GM04503 (cell line): ENCODE measurements at places on chromosomes 5 and 9.

- no peak for DNase-seq
These were observed 17.8 kb upstream of the CEP72 start for GRCh38 chr5:594226-594860.

GRCh38 chr9:93218671-93219420, 34.9 kb downstream of the WNK2 start:
- no peak for DNase-seq

DNA sequence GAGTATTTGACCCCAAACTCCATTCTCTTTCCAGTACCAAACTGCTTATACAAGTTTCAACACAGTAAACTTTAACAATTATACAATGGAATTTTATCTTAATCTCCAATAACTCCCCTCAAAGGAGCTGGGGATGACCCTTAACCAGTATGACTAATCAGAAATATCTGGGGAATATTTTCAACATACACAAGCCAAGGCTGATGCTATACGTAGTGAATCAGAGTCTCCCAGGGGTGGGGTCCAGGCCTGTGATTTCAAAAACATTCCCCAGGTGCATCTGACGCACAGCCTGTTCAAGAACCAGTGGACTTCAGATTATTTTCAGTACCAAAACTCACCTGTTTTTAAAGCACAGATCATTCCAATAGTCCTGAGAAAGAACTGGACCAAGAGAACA, 11.8 kb upstream of the SEMA5A start:
- no peak for DNase-seq

DNA sequence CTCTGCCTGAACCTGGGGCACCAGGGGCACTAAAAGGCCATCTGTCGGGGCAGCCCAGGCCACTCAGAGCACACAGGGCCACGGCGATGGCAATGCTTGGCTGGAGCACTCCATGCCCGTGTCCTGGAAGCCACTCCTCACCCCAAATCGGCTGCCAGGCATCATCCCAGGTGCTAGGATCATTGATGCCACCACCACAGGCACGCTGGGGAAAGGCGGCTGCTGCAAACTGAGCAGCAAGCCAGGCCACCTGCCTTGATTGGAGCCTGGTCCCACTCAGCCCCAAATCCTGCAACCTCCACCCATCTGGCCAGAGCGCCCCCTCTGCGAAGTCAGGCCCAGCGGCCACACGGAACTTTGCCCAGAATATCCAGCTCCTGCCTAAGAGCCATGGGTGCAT, 67.8 kb downstream of the DEPDC1B start:
- no peak for DNase-seq

DNA sequence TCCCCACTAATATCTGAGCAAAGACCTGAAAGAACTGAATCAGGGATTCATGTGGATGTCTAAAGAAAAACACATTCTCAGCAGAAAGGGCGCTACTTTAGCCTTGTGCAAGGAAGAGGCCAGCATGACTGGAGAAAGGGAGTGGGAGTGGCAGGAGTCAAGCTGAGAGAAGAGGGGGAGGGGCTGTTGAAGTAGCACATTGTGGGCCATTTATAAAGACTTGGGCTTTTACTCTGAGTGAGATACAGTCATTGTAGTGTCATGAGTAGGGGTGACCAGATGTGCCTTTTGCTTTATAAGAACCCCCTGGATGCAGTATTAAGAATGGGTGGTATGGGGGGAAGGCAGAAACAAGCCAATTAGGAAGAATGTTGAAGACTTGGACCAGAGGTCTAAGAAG, 452.8 kb downstream of the ENC1 start:
- DNase-seq = no peak

DNA sequence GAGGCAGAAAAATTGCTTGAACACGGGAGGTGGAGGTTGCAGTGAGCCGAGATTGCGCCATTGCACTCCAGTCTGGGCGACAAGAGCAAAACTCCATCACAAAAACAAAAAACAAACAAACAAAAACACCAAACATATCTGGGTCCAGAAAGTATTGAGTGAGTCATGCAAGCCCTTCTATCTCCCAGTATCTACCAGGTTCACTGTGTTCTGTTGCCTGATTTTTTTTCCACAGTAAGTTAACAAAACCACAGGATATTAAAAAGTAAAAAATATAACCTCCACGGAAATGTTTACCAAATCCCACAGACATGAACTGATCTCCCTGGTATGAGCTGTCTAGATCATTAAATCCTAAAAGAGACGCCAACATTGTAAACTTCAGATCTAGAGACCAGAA, 94.4 kb downstream of the ANKH start:
- DNase-seq = no peak

GRCh38 chr9:108197008-108197365, 658.8 kb downstream of the ACTL7B start:
- DNase-seq = no peak

DNA sequence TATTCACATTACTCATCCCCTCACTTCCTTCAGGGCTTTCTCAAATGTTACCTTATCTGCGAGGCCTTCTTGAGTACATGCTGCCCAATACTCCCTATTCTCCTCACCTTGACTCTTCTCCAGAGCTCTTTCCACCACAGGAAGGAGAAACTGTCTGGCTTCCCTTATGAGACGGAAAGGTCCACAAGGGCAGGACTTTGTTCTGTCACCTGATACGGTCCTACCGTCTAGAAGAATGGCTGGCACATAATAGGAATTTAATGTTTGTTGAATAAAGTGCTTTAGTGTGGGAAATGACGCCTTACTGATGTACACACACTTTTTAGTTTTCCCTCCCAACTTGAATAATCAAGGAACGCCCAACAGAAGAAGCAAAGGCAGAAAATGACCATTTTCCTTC, 52.5 kb downstream of the PFDN1 start:
- DNase-seq = no peak

GRCh38 chr5:126811515-126812198, 34.7 kb downstream of the LMNB1 start:
- no peak for DNase-seq

GRCh38 chr9:125106285-125106893, 36.9 kb downstream of the SCAI start:
- peak; percentile 28 for DNase-seq

GRCh38 chr9:124274226-124274625, 16.5 kb downstream of the NEK6 start:
- no peak for DNase-seq

GRCh38 chr5:145463634-145464033, 371.5 kb downstream of the PRELID2 start:
- DNase-seq = no peak

- DNase-seq = no peak
These were observed 34.0 kb downstream of the KIAA1958 start for GRCh38 chr9:112520656-112521055.
